Cardiac muscle cell (in vitro differentiated cells and primary cell): ENCODE measurements at places on chromosomes 5 and 9. TPM values are rescaled to one million over a fixed set of nuclear protein-coding genes. Genes with fewer than 3 reads are reported as not detected.

DNA sequence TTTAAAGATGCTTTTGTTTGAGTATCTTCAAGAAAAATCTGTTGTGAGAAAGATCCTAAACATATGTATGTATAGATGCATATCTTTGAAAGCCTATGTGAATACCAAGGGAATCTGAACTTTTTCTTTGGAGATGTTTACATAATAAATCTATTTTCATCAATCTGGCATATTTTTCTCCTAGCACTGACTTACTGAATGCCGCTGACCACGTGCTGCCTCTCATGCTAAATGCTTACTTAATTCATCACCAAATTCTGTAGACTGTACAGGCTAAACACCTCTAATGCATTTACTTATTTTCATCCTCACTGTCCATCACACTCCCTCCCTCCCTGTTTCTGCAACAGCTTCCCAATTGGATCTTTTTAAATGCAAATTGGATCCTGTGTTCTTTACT, 566.2 kb upstream of the WWC1 start:
- no peaks in the 10 kb centered on the region for H3K36me3 ChIP-seq
- no peak overlapping the region for H3K4me3 ChIP-seq
- no peak for DNase-seq
- H3K27ac ChIP-seq: no peak overlapping the region

GRCh38 chr5:158538506-158539074, 561.1 kb downstream of the EBF1 start:
- no peak for DNase-seq
- H3K27me3 ChIP-seq: no peaks in the 10 kb centered on the region
- H3K4me3 ChIP-seq: no peak overlapping the region

DNA sequence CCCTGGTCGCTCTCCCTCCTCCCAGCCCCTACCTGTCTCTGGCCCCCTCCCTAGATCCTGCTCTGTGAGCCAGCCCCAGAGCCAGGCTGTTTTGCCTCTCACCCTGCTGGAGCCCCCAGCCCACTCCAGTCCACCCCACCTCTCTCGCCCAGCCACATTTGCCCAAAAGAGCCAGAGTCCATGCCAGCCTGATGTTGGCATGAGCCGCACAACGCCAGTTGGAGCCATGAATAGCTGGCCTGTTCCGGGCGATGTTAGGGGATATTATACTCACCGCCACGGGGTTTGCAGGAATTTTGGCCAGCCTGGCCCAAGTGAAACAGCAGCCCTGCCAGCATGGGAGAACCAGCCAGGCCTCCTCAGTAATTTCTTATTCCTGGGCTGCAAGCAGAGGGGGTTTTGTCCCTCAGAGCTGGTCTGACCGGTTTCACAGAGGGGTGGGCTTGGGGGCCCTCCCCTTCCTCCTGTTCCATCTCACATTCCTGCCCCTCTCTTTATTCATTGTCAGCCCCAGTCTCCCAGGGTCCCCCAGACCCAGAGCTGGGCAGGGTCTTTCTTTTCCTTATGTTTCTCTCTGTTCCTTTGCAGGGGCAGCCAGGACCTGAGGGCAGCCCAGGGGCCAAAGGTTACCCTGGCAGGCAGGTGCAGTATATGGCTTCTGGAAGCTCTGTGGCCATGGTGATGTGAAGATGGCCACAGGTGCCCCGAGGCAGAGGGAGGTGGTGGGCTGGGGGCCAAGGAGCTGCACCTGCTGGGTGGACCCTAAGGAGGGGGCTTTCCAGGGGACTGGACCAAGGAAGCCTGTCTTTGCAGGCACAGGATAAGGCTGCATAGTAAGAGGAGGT, 50.1 kb downstream of the COL27A1 start:
- no peaks in the 10 kb centered on the region for H3K27me3 ChIP-seq
- no peak for DNase-seq
- H3K4me1 ChIP-seq: peaks cover 24% of the 10 kb centered on the region
- H3K4me3 ChIP-seq: no peak overlapping the region

DNA sequence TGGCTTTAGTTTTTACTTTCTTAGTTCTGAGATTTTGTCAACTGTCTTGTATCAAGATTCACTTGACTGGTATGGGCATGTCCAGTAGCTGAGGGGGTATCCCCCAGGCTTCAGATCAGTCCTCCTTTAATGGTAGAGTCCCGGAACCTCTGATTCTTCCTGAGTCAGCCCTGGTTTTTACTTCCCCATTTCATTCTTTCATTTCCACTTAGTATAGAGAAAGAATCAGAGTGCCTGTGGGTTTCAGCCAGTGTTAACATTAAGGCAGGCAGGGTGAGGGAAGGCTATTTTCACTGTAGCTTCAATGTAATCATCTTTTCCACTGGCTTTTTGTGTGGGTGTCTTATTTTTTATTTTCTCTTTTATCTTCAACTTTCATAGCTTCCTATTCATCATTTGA, 8.3 kb upstream of the COMMD10 start:
- H3K4me1 ChIP-seq: no peaks in the 10 kb centered on the region
- no peaks in the 10 kb centered on the region for H3K36me3 ChIP-seq
- H3K27ac ChIP-seq: no peak overlapping the region
- H3K27me3 ChIP-seq: no peaks in the 10 kb centered on the region

GRCh38 chr5:22835686-22836085, 17.5 kb downstream of the CDH12 start:
- no peaks in the 10 kb centered on the region for H3K36me3 ChIP-seq
- DNase-seq: no peak
- H3K4me3 ChIP-seq: no peak overlapping the region

DNA sequence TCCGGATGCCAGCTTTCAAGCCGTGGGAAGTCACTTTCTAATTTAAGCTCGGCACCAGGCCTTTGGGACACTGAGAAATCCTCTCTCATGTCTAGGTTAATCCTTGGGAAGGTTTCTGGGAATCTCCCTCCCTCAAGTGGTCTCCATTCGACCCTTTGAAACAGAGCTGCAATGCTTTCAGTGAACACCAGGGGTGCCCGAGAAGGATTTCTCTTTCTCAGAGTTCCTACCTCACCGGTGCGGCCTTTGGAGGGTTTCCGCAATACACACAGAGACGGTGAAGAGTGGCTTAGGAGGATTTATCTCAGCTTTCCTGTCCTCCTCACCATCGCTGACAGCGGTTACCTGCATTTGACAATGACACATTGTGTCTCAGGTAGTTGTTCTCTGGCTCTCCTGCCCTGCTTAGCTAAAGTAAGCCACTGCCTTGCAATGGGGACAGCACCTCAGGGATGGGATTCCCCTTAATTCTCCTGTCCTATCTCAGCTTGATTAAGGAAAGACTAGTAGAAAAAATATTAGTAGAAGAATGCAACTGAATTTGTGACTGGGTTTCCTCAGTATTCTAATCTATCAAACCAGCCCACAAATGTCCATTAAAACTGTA, 180.6 kb downstream of the GABRG2 start:
- no peak for DNase-seq
- H3K27me3 ChIP-seq: no peaks in the 10 kb centered on the region
- no peak overlapping the region for H3K27ac ChIP-seq

DNA sequence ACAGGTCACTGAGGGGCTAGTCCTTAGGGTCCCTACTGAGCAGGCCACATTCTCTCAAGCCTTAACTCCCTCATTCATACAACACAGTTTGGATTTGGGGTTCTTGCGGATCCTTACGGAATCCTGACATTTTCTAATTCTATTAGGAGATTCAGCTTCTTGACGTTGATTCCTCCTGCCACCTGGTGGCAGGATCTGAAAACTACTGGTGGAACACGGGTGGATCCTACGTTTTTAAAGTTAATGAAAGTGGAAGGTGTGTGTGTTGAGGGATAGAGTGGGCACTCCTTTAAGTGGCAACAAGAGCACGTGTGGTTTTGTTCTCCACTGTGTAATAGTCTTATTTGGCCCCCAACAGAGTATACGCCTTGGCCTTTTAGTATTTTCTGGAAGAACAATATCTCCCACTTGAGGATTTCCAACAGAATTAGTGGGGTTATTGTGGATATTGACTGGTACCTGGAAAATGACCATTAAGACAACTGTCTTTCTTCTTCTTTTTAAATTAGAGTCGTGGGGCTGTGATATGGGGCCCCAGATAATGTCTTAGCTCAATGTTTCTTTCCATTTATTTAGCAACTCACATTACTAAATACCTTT, 25.2 kb downstream of the SLC28A3 start:
- no peak overlapping the region for H3K4me3 ChIP-seq
- no peaks in the 10 kb centered on the region for H3K27me3 ChIP-seq
- H3K4me1 ChIP-seq: no peaks in the 10 kb centered on the region
- peak; percentile 77 for DNase-seq

DNA sequence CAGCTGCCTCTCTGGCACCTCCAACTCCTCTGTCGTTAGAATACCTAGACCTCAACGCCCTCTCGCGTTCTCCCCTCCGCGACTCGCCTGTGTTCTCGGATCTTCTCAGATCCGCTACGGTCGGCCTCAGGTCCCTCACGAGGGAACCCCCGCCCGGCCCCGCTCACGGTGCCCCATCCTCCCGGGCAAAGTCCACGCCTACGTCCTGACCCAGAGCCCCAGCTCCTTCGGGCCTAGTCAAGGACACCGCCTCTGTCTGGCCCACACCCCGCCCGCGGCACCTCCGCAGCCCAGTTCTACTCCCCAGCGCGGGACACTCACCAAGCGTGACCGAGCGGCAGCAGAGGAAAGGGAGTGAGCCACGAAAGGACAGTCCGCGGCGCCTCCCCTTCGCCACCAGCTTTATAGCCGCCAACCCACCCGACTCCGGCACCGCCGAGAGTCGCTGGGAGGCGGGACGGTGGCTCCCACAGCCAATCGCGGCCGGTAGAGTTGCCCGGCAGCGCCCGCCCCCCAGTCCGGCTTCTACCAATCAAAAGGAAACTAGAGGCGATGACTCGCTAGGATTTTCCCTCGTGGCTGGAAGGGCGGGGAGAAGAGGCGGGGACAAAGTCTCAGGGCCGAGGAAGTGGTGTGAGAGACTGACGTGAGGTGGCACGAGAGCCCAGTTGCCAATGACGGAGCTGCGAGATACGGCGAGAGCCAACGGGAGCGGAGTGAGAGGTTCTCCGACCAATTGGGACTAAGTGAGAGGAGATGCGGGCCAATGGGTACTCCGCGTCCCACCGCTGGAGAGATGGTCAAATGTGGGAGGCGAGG, at the start of gene HMGCS1:
Gene HMGCS1, minus strand, starts transcription at position 378 of the 819 bp plus-strand sequence. CDS start 14,447 bp downstream, outside the sequence.
- H3K27me3 ChIP-seq: no peaks in the 10 kb centered on the region
- H3K4me3 ChIP-seq: peak within 1 kb of the TSS; percentile 60
- DNase-seq: peak; percentile 100
- peak within 1 kb of the TSS; percentile 96 for H3K27ac ChIP-seq
- peaks cover 42% of the 10 kb centered on the region for H3K4me1 ChIP-seq

DNA sequence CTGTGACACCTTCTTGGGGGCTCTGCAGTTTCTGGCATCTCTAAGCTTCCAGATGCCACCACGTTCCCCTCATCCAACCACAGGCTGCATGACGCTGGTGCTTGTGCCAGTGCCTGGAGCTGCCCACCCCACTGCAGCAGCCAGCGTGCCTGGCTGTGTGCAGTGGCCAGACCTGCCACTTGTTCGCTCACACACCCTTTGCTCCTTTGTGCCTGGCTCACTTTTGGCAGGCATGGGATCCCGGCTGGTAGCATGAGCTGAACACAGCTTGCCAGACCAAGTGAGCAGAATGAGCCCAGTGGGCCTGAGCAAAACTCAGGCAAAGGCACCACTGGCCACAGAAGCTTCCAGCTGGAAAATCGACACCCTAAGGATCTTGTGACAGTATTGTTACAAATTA, 562.9 kb upstream of the ACO1 start:
- H3K4me1 ChIP-seq: peaks cover 4% of the 10 kb centered on the region
- no peak overlapping the region for H3K4me3 ChIP-seq
- no peaks in the 10 kb centered on the region for H3K27me3 ChIP-seq
- H3K27ac ChIP-seq: no peak overlapping the region
- no peaks in the 10 kb centered on the region for H3K36me3 ChIP-seq

- peaks cover 18% of the 10 kb centered on the region for H3K4me1 ChIP-seq
- H3K27ac ChIP-seq: peak overlapping the region; percentile 10
- no peaks in the 10 kb centered on the region for H3K27me3 ChIP-seq
- H3K4me3 ChIP-seq: no peak overlapping the region
- peaks cover 9% of the 10 kb centered on the region for H3K36me3 ChIP-seq
These were observed 124.0 kb downstream of the RGS3 start for GRCh38 chr9:113587471-113588031.

DNA sequence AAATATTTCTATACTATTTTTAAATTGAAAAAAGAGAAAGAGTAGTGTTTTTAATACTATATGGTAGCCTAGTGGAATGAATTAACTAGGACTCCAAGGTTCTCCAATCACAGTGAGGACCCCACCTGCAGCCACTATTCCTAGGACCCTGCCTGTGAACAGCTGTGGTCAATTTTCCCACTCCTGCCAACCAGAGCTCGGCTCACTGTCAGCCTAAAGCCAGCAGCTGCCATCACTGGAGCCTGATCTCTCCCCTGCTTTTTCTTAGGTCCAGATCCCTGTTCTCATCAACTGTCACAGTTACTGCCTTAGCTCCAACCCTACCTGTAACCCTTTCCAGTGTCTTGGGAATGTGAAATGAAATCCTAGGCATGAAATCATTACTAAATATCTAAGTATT, 25.3 kb downstream of the ARSB start:
- DNase-seq: peak; percentile 17
- no peaks in the 10 kb centered on the region for H3K36me3 ChIP-seq
- no peak overlapping the region for H3K27ac ChIP-seq
- no peaks in the 10 kb centered on the region for H3K27me3 ChIP-seq

- H3K27me3 ChIP-seq: no peaks in the 10 kb centered on the region
- H3K36me3 ChIP-seq: no peaks in the 10 kb centered on the region
- DNase-seq: peak; percentile 21
- H3K4me1 ChIP-seq: peaks cover 17% of the 10 kb centered on the region
- H3K4me3 ChIP-seq: no peak overlapping the region
These were observed 64.7 kb downstream of the GGTA1 start for GRCh38 chr9:121434969-121435368.

GRCh38 chr9:3659647-3660046, 133.8 kb upstream of the RFX3 start:
- peaks cover 14% of the 10 kb centered on the region for H3K4me1 ChIP-seq
- no peak for DNase-seq
- H3K36me3 ChIP-seq: no peaks in the 10 kb centered on the region
- no peak overlapping the region for H3K4me3 ChIP-seq

- no peaks in the 10 kb centered on the region for H3K27me3 ChIP-seq
- no peak overlapping the region for H3K4me3 ChIP-seq
- H3K4me1 ChIP-seq: no peaks in the 10 kb centered on the region
- H3K36me3 ChIP-seq: no peaks in the 10 kb centered on the region
- H3K27ac ChIP-seq: no peak overlapping the region
These were observed 205.0 kb downstream of the CRB2 start for GRCh38 chr9:123561046-123561445.

MARVELD2 gene
- total RNA-seq: 3.7 and 4.9 TPM in 2 replicates

RABL6 gene
- total RNA-seq: 131 and 153 TPM in 2 replicates

SLC2A8 gene
- total RNA-seq: 45.1 and 45.3 TPM in 2 replicates

CDH9 gene
- not detected in 2 replicates for total RNA-seq

RIGI gene
- 3.1 and 3.4 TPM in 2 replicates for total RNA-seq

PLCXD3 gene
- total RNA-seq: 19.3 and 58.6 TPM in 2 replicates

LHFPL2 gene
- total RNA-seq: 126 TPM in 2 replicates

SPRY4 gene
- total RNA-seq: 10.0 and 11.0 TPM in 2 replicates

TOR2A gene
- 22.8 and 29.2 TPM in 2 replicates for total RNA-seq

SUSD1 gene
- 13.2 and 15.2 TPM in 2 replicates for total RNA-seq
